CD4-positive, alpha-beta T cell treated with Interleukin-17A for 1 hour (primary cell): ENCODE measurements at places on chromosomes 12 and 14.

- DNase-seq, result no peak
Measured at GRCh38 chr14:22460461-22461195, 128.4 kb downstream of the DAD1 start.

DNA sequence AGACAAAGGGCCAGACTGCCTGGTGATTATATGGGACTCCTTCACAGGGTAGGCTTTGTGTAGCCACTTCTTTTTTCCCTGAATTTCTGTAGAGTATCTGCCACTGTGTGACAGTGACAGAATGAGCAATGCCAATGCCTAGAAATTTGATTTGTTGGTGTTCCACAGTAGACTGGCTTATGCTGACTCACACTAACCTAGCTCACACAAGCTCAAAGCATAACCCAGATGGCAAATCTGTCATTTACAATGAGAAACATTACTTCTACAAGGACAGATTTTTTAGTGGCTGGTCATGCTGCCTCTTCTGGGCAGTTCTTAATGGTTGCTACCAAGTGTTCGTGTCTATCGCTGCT is 15.9 kb downstream of the CFAP251 start:
- DNase-seq, result no peak

GRCh38 chr14:59269466-59269865 is 81.0 kb downstream of the DAAM1 start:
- DNase-seq, result no peak

DNA sequence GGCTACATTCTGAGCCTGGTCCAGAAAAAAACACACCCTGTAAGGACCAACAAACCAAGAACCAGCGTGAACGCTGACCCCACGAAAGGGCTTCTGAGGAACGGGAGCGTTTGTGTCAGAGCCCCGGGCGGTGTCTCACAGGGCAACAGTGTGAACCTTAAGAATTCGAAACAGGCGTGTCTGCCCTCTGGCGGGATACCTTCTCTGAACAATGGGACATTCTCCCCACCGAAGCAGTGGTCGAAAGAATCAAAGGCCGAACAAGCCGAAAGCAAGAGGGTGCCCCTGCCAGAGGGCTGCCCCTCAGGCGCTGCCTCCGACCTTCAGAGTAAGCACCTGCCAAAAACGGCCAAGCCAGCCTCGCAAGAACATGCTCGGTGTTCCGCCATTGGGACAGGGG is 7.9 kb downstream of the DACT1 start:
- no peak for DNase-seq

DNA sequence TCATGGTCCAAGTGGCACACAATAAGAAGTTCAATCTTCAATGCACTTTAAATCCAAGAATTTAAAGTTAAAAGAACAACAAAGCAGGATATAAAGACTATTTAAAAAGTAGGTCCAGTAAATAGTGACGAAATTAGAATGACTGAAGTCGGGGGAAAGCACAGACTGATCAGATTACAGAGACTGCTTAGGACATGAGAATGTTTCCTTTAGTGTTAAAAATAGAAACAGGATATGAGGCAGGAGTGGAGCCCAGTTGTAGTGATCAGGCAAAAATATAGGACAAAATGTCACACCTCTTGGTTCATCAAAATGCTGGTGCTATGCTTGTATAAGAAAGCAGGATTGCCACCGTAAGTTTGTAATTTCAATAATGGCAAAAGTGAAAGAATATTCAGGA is 52.2 kb upstream of the CD163 start:
- DNase-seq, result no peak

DNA sequence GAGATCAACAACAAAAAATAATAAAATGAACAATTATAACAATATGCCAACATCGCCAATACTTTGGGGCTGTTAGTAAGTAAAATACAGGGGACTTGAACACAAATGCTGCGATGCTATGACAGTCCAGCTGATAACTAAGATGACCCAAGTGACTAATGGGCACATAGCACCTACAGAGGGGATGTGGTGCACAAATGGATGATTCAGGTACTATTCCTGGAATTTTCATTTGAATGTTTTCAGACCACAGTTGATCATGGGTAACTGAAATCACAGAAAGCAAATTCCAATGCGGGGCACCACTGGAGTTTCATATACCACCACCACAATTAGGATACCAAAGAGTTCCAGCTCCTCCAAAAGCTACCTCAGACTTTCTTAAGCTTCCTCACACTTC is 82.9 kb downstream of the RCOR1 start:
- DNase-seq, result no peak

GRCh38 chr14:72201645-72202044 is 269.4 kb downstream of the RGS6 start:
- no peak for DNase-seq

DNA sequence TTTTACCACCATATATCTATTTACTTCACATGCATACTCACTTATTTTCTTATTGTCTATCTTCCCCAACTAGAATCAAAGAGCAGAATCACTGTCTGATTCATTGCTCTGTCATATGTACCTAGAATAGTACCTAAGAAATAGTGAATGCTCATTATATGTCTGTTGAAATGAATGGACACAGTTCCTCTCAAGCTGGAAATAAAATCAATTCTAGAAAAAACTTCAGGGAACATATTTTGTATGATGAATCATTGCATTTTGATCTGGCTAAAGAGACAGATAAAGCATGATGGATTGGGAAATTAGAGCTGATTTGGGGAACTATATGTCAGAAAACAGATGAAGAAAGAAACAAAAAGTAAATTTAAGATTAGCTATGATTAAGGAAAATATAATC is 623.3 kb downstream of the C12orf50 start:
- DNase-seq, result no peak

GRCh38 chr12:118326991-118327390 is 45.7 kb downstream of the TAOK3 start:
- DNase-seq, result no peak

- no peak for DNase-seq
Measured at GRCh38 chr12:124597041-124597440, 29.6 kb upstream of the NCOR2 start.

DNA sequence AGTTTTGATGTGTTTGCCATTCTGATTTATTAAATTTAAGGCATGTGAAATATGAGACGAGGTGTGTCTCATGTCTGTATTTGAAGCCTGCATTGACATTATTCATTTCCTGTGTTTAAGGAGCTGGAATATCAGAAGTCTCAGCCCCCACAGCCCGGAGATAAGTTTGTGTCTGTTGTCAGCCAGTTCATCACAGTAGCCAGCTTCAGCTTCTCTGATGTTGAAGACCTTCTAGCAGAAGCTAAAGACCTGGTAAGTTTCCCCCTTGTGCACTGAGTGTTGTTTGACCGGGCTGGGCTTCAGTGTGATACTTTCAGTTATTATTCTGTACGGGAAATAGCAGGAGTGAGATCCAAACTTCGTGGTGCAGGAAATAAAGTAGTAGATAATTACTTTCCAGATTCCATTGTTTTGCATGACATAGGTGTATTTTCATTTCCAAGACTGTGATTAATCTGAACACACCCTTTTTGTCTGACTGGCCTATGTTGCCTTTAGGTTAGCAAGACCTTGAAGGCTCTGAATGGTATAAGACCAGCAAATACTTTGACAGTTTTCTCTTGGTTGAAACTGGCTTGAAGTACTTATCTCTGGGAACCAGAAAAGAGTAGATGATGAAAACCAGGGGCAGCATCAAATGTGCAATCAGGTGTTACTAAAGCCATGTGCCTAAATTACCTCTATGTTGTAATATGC is 101.5 kb downstream of the GPR135 start:
- no peak for DNase-seq

GRCh38 chr12:92156704-92157395 is 11.2 kb upstream of the BTG1 start:
- DNase-seq, result no peak

- no peak for DNase-seq
Measured at GRCh38 chr14:35134329-35135123, 12.2 kb downstream of the PRORP start.

DNA sequence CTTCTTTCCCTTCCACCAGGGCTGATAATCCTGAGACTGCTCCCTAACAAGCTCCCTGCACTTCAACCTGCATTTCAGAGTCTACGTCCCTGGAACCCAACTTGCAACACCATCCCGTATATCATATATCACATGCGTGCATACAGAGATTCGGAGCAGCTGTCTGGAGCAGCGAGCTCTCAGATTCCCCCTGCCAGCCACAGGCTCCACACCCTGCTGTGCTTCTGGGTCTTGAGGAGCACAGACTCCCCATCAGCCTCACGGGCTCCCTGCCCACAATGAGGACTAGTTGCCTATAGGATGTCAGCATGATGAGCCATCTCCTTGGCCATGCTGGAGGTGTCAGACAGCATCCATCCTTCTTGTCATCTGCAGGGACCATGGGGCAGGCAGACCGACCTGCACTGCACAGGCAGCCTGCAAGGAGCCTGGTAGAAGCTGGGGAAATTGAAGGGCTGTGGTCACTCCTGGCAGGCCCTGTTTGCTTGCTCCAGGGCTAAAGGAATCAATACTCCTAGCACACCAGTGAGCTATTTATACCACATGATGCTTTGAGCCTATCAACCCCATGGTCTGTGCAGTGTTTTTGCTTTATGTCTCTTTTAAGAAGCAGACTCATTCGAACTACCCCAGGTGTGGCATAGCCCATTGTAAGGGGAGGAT is 19.6 kb upstream of the HDAC7 start:
- DNase-seq, result no peak
